ENCODE measurements at places on chromosomes 4 and X.

DNA sequence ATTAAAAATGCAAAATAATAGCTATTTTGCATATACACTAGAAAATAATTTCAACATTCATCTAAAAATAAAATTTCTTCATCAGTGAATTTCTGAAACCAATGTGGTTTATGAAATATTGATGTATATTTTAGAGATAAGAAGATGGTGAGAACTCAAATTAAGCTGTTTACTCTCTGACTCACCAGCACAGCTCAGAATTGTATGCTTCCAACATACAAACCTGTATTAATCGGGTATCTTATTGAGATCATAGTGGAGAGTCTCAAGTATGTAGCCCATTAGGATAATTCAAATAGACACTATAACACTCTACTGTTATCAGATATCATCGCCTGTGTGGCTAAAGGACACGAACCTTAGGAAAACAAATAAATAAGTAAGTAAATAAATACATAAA is 899.5 kb upstream of the INTU start:
- no peak for DNase-seq

GRCh38 chrX:14026121-14026520 is 3.6 kb downstream of the GEMIN8 start:
- no peak for DNase-seq

DNA sequence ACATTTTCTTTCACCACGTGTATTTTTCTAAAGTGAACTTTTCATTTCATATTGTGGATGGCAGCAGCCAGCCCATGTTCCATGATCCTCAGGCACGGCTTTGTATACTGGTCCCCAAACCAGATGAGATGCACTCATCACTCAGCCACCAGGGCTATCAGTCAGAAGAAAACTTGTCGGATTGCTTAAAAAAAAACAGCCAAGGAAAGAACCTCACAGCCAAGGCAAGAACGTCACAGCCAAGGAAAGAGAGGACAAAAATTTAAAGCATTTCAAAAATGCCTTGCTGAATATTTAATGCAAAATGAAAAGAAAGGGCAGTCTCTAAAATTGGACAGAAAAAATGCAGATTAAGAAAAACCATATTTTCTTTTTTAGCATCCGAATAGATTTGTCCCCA is 333.3 kb downstream of the PDGFC start:
- no peak for DNase-seq

DNA sequence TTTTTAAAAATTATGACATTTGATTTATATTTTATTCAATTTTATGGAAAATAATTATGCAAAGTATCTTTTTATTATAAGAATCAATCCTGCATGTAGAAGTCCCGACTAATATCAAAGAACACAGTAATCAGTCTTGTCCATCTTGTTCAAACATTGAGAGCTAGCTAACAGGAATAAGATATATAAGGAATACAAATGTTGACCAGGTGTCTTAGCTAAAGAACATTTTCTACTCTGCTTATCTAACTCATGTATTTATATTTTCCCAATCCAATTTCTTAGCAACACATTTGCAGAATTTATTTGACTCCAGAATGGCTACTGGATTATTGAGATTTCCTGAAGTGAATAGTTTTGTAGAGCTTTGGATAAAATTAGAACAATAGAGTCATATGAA is 61.5 kb upstream of the NR3C2 start:
- no peak for DNase-seq

- DNase-seq: no peak
Measured at GRCh38 chrX:105191878-105192277, 28.6 kb downstream of the TEX13A start.

Measured in stimulated activated CD4-positive, alpha-beta T cell treated with anti-CD3 and anti-CD28 coated beads, TNF-alpha, amount 100 ng/mL, for 4 hours (primary cell).